ENCODE measurements at places on chromosomes 1 and 21.

GRCh38 chr1:63403386-63403785, 36.0 kb downstream of the ALG6 start:
- DNase-seq = no peak

- no peak for DNase-seq
These were observed 736.4 kb downstream of the MATN1 start for GRCh38 chr1:29986986-29987385.

DNA sequence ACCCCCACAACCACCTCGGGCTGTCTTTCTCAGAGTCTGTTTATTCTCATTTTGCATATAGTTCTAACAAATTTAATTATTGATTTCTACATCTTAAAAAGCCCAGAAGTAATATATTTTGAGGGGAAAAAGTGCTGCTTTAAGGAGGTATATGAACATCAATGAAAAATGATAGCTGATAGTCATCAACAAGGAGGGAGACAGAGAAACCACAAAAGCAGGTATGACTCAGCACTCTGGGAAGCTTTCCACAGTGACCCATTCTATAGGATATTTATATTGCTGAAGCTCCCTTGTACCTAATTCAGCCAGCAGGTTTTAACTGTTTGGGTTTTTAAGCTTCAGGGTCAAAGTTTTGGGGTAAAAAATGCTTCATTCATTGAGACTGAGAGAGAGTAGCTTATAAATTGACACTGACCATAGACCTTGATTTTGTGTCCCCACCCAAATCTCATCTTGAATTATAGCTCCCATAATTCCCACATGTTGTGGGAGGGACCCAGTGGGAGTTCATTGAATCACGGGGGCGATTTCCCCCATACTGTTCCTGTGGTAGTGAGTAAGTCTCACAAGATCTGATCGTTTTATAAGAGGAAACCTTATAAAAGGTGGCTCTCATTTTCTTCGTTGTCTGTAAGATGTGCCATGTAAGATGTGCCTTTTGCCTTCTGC, 27.4 kb downstream of the VANGL1 start:
- DNase-seq = no peak

- no peak for DNase-seq
These were observed 453.9 kb upstream of the PKN2 start for GRCh38 chr1:88230126-88230525.

- DNase-seq = no peak
These were observed at the start of gene CNTN2 for GRCh38 chr1:205042911-205043806. TSS of gene CNTN2 (plus strand) at chr1:205043212. CDS start at chr1:205053186, 9,974 bp downstream.

DNA sequence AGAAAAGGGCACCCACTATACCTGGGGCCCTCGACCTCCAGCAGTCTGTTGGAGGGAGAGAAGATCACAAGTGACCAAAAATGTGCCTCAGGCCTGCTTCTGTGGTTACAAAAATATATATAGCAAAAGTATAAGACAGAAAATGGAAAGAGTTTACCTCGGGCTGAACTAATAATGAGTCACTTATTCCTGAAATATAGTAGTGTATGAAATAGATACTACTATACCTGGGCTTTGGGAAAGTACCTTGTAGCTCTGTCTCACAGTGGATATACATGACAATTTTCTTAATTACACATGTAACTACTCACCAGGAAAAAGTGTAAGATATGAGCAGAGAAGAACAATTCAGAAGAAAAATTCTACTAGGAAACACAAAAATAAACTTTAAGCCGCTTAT, 7.3 kb upstream of the APCS start:
- no peak for DNase-seq

- no peak for DNase-seq
These were observed 11.4 kb upstream of the RGS16 start for GRCh38 chr1:182615468-182616129.

GRCh38 chr21:14403681-14404318, 20.9 kb upstream of the HSPA13 start:
- DNase-seq = no peak

DNA sequence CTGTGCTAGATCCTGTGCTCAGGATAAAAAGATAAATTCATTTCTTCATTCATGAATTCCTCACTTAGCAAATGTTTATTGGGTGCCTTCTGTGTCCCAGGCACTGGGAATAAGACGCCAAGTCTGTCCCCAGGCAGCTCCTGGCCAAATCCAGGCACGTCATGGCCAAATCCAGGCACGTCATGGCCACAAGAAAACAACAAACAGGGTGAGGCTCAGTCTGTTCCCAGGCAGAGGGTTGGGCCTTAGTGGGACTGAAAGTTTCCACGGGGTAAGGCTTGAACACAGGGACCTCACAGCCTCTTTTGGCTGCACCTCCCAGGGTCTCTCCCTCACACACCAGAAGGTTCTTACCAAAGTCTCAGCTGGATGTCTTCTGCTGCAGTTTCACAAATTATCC, 95.7 kb downstream of the PAX7 start:
- DNase-seq = no peak

GRCh38 chr1:99685516-99686180, 39.7 kb downstream of the PALMD start:
- peak; percentile 27 for DNase-seq
